ENCODE measurements at places on chromosomes 5 and 9.

DNA sequence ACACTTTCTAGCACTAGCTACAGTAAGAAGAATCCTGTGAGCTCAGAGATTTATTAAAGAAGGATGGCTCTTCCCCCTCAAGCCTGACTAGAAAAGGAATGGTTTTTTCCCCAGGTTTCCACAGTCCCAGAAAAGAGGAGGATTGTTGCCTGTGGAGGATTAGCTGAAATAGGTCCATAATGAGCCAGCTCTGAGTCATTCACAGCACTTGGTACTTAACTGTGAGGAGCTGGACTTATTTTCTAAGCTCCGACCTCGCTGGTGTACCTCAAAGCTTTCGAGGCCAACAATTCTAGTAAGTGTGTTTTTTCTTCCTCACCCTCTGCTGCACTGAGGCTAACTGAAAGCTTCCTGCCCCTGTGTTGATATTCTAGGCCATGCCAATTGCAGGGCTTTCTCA is 222.5 kb upstream of the IL12B start:
- DNase-seq = no peak

DNA sequence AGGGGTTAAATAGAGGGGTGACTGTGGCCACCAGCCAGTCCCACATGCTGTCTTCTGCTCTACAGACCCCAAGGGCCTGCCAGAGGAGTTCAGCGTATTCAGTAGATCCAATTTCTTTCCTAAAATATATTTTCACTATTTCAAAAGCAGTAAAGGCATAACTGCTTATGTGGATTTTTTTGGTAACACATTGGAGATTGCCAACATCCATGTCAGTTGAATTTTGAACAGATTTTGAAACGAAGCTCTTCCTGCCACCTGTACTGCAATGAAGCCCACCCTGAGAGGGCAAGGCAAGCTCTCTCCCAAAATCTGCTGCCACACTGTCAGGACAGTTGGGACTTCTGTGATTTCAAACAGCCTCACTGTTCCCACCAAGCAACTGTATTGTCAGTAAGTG is 37.1 kb upstream of the SARDH start:
- DNase-seq = no peak

GRCh38 chr5:113358696-113359095 is 76.1 kb downstream of the TSSK1B start:
- DNase-seq = no peak

GRCh38 chr9:134692573-134692860 is 50.9 kb downstream of the COL5A1 start:
- no peak for DNase-seq

GRCh38 chr9:121895818-121896544 is 197.1 kb downstream of the TTLL11 start:
- DNase-seq = no peak

DNA sequence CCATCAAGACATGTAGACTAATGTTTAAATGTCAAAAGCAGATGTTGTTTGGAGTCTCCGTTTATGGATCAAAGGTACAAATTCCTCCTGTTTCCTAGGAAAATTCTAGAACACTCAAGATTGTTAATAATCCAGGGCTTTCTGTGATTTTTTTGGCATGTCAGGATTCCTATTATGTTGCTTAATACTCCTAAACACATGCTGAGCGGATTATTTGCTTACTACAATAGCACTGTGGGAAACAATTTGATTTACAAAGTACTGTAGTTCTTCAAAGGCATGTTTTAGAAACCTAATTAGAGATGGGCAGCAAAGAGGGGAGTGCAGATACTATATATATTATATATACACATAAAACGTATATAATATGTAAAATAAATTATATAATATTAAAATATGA is 19.0 kb upstream of the SCAMP1 start:
- DNase-seq = no peak

- DNase-seq = no peak
Observed at GRCh38 chr5:116370886-116371285, 203.7 kb downstream of the SEMA6A start.

DNA sequence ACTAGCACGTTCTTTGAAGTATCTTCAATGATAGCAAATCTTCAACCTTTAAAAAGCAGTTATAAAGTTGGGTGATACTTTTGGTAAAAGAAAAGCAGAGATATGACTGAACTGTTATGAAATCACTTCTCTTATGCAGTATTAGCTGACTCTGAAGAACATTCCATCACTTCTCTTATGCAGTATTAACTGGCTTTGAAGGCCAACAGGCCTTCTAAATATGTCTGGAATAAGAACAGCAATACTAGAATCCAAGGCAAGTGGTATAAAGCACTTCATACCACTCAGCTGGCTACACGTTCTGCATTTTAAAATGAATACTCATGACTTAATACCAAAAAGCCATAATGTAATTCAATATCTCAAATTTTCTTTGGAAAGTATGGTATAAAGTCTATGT is 17.3 kb downstream of the SKIC3 start:
- DNase-seq = no peak

DNA sequence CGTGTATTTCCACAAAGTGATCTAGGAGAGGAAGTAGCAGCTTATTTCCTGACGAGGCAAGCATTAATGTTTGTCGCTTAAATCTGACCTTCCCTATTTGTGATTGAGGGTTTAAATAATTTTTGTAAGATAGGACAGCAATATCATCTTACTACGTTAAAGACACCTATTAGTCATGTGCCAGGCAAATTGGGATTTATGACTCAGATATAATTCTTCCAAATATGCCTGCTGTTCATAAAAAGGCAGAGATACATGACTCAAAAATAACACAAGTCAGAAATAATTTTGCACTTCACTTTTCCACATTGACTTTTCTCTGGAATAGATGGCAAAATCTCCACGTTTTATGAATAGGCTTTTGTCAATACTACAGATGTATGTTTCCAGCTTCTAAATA is 43.0 kb upstream of the CDH12 start:
- no peak for DNase-seq

Data from NCI-H2081 treated with DMSO at 0.1 percent for 48 hours (cell line).